AG08395 (cell line): ENCODE measurements at places on chromosomes 6 and 20.

DNA sequence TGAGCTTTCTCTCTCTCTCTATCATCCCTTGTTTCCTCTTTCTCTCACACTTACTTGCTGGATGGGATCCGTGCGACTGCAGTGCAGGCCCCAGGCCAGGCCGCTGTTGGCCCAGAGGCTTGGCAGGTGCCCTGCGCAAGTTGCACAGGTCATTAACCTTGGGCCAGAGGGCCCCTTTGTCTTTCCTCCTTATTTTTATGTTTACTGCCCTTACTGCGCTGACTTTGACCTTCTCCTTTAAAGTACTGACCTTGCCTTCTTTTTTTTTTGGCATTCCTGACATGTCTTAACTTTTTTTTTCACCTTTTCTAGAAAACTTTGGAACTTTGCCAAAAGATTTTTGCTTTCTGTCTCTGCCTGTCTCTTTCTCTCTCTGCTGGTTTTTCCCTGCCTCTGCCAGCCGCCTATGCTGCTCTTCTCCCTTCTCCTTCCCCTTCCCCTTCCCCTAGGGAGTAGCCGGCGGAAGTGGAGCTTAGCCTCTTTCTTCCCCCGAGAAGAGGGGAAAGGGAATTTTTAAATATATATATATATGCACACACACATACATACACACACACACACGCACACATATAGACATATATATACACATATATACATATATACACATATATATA is 59.6 kb upstream of the CDH4 start:
- no peak for DNase-seq

DNA sequence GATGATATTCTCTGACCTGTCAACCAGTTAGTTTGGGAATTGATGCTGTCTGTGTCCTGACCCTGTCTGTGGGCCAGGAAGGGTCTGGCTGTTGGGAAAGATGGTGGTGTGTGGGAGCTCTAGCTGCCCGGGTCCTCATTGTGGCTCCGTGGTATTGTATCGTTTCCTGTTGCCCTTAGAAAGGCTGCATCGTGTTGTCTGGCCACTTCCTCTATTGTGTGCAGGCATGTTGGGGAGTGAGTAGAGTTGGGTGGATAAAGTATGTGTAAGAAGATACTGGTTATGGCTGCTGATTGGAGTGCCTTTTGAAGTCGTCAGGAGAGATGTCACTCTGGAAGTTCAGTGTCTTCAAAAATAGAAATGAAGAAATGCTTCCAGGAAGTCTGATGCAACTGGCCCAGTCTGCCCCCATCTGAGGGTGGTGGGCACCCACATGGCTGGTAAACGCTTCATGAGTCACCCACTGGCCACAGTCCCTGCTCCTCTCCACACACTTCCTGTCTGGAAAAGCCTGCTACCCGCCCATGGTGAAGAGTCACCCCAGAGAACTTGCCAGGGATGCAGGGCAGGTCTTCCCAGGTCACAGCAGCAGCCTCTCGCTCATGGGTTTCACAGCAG is 27.9 kb downstream of the PPARD start:
- DNase-seq: peak; percentile 97

DNA sequence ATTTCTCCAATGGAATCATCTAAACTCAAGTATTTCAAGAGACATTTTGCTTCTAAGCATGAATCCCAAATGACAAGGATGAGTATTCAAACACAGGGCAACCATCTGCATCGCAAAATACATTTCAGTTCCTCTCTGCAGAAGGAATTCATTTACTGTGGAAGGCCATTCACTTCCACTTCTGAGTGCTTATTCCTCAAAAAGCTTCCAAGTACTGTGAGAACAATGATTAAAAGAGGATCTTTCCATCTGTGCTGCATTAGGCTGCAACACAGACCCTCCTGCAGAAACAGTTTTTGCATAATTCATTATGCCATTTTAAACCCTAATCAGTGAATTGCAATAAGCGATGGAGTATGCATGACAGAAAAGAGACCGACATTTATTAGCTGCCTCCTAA is 52.5 kb downstream of the ARHGAP18 start:
- no peak for DNase-seq

GRCh38 chr6:32047855-32048766 is 9.9 kb downstream of the CYP21A2 start:
- DNase-seq: peak; percentile 77

DNA sequence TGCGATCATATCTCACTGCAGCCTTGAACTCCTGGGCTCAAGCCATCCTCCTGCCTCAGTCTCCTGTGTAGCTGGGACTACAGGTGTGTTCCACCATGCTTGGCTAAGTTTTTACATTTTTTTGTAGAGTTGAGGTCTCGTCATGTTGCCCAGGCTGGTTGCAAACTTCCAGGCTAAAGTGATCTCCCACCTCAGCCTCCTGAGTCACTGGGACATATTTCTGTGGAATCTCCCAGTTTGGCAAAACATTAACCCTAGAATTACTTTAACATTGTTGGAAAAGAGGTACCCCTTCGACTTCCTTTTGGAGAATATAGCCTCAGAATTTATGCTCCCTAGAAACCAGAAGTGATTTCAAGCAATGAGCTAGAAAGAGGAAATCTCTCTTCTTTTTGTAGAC is 57.2 kb downstream of the SHLD1 start:
- DNase-seq: no peak

DNA sequence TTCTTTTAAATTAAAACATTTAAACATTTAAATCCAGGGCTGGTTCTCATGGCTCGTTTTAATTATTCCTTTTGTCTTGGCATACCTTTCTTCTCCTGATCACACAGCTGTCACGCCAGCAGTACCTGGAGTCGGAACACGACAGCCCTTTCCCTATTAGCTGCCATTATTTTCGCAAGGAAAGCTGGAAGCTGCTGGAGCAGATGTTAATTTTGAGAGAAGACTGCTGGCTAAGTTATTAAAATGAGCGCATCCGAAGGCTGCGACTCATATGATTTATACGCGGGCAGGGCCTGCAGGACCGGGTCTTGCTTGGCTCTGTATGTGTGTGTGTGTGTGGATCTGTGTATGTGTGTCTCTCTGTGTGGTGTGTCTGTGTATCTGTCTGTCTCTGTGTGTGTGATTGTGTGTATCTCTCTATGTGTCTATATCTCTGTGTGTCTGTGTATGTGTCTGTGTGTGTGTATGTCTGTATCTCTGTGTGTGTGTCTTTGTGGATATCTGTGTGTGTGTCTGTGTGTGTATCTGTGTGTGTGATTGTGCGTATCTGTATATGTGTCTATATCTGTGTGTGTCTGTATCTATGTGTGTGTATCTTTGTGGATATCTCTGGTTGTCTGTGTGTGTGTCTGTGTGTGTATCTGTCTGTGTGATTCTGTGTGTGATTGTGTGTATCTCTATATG is 191.5 kb downstream of the CDH4 start:
- DNase-seq: no peak

DNA sequence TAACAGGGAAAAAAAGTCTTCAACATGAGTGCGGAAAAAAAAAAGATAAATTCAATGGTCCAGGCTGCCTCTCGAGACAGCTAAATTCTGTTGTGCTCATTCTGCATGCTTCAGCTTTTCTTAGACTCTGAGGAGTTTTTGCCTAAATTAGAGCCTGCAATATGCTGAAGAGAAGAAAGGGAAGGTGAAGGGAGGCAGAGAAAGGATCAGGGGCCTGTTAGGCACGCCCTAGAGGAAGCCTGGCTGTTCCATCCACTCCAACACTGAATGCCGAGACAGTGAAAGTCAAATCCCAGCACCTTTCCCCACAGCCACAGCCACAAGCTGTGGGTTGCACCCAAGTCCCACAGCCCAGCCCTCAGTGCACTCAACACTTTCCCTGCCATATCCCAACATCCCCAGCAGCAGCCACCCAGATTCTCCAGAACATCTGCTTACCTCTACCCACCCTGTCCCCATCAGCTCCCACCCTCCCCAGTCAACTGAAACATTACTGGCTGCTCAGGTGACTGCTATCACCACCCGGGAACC is 37.3 kb downstream of the PREX1 start:
- DNase-seq: no peak

DNA sequence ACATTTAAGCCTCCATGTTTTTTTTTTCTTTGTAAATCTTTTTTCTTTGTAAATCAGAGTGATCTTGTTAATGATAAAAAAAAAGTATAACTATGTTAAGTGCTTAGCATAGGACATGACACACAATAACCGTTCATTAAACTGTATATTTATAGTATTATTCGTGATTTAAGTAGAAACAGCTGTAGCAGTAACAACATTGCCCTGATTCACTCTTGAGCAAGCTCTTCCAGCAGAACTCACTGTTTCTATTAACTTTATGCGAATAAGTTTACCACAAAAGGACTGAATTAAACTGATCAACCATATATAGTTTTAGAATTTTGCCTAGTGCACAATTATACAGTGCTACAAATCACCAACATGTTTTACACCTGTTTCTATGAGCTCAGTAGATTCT is 1338.0 kb upstream of the EYS start:
- DNase-seq: no peak

GRCh38 chr20:52405986-52406385 is 214.4 kb upstream of the ZFP64 start:
- no peak for DNase-seq

- DNase-seq: no peak
These were observed 166.5 kb upstream of the JARID2 start for GRCh38 chr6:15079288-15079817.

DNA sequence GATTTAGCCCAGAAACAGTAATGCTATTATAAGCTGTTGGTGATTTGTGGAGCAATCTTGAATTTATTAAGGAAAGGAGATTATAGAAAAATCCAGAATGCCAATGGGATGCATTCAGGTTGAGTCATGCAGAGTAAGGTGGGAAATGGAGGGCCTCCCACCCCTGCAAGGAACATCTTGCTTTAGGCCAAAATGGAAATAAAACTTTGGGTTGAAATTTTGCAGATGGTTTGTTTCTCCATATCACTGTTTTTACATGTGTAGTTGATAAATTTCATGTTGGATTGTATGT is 152.4 kb downstream of the BCAS1 start:
- no peak for DNase-seq

DNA sequence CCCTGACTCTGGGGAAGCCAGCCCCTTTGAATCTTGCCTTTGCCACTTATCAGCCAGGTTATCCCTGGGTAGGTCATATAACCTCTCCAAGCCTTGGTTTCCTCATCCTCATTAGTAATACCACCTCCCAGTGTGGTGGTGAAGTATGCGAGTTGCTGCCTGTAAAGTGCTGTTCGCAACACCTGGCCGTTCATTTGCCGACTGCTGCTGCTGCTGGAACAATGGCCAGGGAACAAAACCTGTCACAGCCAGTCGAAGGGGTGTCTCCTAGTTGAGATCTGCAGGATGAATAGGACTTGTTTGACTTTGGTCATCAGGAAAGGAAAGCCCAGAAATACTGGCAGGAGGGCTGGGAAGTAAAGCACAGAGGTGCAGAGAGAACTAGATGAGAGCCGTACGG is 6.1 kb downstream of the MANBAL start:
- DNase-seq: no peak

DNA sequence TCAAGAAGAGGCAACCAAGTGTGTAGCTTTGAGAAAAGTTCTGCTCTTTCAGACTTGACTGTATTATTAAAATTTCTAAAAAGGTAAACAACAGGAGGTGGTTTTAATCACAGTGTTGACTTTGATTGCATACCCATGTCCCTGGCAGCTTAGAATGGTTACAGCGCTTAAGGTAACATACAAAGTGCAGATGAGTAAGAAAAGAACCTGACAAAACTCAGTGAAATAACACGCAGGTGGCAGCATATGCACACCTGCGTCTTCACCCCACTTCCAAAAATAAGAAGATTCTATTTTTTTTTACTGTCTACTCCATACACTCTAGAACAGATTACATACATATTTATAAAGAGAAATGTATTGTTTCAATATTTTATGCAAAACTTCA is 233.5 kb downstream of the GMPR start:
- no peak for DNase-seq

- no peak for DNase-seq
These were observed 608.0 kb downstream of the COL12A1 start for GRCh38 chr6:74597840-74598239.

- no peak for DNase-seq
These were observed 69.0 kb upstream of the ZNF217 start for GRCh38 chr20:53662595-53662994.

DNA sequence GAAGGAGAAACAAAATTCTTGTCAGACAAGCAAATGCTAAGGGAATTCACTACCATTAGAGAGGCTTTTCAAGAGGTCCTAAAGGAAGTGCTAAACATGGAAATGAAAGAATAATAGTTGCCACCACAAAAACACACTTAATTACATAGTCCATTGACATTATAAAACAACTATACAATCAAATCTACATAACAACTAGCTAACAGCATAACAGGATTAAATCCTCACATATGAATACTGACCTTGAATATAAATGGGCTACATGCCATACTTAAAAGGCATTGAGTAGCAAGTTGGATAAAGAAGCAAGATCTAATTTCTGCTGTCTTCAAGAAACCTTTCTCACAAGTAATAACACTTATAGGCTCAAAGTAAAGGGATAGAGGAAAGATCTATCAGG is 811.5 kb upstream of the CITED2 start:
- no peak for DNase-seq

GRCh38 chr20:33947709-33948295 is 45.9 kb upstream of the RALY start:
- no peak for DNase-seq

DNA sequence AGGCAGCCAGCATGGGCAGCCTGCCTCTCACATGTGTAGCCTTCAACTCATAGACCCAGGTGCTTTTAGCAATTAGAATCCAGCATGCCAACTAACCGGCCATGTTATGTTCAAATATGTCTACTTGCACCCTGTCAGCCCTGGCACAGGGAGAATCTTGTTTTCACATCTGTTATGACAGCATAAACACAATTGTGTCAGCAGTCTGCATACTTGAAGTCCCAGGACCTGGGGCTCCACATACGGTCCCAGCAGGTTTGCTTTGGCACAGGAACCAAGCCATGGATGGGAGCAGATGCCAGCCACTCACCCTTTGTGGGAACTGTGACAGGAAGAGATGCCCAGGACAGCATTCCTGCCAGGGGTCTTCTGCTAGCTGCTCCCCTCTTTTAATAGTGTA is 67.2 kb upstream of the SYNDIG1 start:
- no peak for DNase-seq

GRCh38 chr6:28215425-28215824 is 9.7 kb upstream of the ZSCAN9 start:
- no peak for DNase-seq

GRCh38 chr20:47778398-47779354 is 6.6 kb downstream of the SULF2 start:
- DNase-seq: peak; percentile 59

- no peak for DNase-seq
These were observed 700.1 kb downstream of the HDGFL1 start for GRCh38 chr6:23269436-23269835.

DNA sequence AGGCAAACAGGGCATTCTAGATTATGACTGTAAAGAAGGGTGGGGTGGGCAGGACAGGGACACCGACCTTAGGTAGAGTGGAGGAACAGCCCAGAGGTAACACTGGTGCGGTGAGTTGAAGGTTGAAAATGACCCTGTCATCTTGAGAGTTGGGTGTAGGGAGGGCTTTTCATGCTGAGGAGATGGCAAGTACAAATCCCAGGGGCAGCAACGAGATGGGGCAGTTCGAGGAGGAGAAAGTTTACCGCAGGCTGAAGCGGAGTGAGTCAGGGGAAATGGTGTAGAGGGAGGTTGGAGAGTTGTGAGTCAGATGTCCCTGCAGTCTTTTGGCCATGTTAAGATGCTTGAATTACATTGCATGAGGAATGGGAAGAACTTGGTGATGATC is 101.1 kb downstream of the HIVEP1 start:
- peak; percentile 37 for DNase-seq
